Activated naive CD8-positive, alpha-beta T cell treated with anti-CD3 and anti-CD28 coated beads, Interleukin-2, amount 10 ng/mL, durations not matched to agents 7 days and 5 days (primary cell): ENCODE measurements at places on chromosomes 16 and 17. TPM values are rescaled to one million over a fixed set of nuclear protein-coding genes. Genes with fewer than 3 reads are reported as not detected.

DNA sequence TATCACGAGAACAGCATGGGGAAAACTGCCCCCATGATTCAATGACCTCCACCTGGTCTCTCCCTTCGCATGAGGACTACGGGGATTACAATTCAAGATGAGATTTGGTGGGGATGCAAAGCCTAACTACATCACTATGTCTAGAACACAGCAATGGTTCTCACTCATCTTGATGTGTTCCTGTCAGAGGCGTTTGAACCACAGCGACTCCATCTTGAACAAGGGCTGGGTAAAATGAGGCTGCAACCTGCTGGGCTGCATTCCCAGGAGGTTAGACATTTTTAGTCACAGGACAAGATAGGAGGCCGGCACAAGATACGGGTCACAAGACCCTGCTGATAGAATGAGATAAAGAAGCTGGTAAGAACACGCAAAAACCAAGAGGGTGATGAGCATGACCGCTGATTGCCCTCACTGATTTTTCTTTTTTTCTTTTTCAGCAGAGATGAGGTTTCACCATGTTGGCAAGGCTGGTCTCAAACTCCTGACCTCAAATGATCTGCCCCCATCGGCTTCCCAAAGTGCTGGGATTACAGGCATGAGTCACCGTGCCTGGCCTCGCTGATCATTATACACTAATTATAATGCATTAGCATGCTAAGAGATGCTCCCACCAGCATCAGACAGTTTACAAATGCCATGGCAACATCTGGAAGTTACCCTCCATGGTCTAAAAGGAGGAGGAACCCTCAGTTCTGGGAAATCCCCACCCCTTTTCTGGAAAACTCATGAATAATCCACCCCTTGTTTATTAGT lies 3.0 kb upstream of the PPY start:
- DNase-seq = no peak

GRCh38 chr17:68326681-68327080 lies 35.4 kb downstream of the ARSG start:
- DNase-seq = no peak

DNA sequence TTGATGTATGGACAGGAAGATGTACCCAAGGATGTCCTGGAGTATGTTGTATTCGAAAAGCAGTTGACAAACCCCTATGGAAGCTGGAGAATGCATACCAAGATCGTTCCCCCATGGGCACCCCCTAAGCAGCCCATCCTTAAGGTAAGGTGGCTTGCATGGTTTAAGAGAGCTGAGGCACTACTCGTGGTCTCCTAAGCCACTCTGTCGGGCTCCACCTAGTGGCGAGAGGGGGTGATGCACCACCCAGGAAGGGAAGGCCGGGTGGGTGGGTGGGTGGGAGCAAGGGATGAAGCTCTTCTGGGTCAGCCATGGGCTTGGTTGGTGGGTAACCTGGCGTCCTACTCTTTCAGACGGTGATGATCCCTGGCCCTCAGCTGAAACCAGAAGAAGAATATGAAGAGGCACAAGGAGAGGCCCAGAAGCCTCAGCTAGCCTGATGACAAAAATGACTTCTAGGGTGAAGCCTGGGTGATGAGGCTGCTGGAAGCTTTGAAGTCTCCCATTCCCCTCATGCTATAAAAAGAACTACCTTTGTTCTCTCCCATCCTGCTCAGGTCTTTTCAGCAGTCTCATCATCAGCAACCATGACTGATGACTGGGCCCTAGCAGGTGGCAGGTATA lies 21.5 kb downstream of the GPR179 start:
- peak; percentile 76 for DNase-seq

DNA sequence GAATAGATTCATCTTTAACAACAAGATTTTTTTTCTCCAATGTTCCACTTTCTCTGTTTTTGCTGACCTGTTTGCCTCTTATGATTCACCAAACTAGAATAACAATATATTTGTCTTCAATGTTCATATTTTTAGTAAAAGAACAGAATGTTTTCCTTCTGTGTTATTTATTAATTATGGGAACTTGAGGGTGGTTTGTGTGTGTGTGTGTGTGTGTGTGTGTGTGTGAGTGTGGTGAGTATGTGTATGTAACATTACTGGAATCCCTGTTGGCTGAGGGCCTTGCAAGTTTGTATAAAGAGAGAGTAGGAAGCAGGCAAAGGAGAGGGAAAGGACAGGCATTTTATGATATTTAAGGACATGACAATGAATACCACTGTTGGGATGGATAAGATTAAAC lies 13.8 kb downstream of the STXBP4 start:
- DNase-seq = no peak

GRCh38 chr16:10168258-10168657 lies 14.0 kb downstream of the GRIN2A start:
- no peak for DNase-seq

DNA sequence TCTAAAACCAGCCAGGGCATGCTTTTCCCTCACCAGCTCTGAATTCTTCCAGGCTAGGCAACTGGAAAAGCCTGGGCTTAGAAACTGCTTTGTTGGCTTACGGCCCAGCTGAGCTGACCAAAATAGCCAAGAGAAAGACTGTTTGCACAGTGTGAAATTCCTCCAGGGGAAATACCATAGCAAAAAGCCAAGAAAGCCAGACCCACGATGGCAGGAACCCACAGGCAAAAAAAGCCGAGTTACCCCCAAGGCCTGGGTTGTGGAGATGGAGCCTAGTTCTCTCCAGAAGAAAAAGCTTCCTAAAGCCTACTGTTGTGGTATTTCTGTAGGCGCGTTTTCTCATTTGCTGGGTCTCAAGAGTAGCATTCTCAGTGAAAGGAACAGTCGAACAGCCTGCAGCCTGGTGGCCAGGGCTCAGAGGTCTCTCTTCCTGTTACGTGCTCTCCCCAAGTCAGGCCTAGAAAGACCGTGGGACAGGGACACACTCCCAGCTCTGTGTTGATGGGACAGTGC lies 9.2 kb downstream of the SP2 start:
- no peak for DNase-seq

DNA sequence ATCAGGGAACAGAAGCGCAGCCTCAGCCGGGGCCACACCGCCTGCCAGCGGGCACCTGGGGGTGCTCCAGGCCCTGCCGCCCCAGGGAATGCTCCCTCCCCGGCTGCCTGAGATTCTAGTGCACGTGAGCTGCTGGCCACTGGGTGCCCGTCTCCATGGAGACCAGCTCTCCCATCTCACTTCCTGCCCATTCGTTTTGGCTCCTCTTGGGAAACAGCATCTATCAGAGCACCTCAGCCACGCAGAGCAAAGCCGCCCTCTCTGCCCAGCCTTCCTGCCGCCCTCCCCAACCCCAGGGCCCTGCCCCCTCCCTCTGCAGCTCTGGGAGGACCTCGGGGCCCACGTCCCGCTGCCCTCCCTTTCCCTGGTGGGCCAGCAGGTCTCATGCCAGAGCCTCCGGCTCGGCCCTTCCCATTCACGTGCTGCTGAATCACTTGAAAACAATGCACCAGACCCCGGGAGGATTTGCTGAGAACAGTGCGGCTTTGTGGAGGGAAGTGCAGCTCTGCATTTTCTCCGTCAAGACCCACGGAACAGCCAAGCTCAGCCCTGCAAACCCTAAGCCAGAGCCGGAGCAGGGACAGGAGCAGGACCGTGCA lies 19.4 kb downstream of the CEP295NL start:
- no peak for DNase-seq

- no peak for DNase-seq
These were observed 124.7 kb downstream of the CDH11 start for GRCh38 chr16:64997121-64997520.

DNA sequence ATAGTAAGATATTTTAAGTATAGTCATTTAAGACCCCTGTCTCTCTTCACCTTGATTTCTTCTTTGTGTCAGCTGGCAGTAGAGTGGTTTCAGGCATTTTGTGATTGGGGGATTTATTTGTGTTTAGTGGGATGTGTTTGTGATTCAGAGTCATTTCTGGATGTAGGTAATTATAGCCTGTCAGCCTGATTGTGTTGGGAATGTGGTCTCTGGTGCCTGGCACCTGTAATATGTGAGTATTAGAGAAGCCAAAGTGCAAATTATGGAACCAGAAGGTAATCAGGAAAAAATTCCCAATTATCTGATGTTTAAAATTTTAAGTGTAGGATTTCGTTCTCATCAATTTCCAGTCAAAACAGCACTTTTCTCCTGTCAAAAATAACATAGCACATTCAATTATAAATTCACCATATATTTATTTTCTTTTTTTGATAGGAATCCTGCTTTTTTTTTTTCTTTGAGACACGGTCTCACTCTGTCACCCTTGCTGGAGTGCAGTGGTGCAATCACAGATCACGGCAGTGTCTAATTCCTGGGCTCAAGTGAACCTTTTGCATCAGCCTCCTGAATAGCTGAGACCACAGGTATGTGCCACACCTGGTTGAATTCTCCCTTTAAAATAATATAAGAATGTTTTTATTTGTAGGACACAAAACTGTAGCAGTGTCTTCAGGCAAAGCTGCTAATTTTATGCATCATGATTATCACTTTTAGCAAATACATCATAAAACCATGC lies 42.7 kb downstream of the ATF7IP2 start:
- no peak for DNase-seq

- no peak for DNase-seq
These were observed 45.1 kb downstream of the NOG start for GRCh38 chr17:56638591-56639051.

DNA sequence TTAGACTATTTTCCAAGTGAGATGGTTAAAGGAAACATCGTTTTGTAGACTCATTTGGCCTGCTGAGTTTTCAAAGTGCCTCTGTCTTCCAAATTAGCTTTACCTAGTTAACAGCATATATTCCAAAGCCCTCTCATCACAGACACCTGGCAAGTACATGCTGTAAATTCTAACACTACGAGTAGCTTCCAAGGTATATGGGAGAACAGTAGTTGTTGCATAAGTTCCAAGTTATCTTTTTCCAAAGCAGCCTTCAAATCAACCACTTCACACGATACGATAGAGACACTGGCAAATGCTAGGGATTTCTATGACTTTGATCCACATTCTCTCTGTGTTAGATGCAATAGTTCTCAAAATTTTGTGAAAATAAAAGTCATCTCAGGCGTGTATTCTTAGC lies 299.3 kb downstream of the CNTNAP4 start:
- DNase-seq = no peak

GRCh38 chr17:39667262-39667944 lies 850 bp upstream of the PNMT start:
- DNase-seq = no peak

DNA sequence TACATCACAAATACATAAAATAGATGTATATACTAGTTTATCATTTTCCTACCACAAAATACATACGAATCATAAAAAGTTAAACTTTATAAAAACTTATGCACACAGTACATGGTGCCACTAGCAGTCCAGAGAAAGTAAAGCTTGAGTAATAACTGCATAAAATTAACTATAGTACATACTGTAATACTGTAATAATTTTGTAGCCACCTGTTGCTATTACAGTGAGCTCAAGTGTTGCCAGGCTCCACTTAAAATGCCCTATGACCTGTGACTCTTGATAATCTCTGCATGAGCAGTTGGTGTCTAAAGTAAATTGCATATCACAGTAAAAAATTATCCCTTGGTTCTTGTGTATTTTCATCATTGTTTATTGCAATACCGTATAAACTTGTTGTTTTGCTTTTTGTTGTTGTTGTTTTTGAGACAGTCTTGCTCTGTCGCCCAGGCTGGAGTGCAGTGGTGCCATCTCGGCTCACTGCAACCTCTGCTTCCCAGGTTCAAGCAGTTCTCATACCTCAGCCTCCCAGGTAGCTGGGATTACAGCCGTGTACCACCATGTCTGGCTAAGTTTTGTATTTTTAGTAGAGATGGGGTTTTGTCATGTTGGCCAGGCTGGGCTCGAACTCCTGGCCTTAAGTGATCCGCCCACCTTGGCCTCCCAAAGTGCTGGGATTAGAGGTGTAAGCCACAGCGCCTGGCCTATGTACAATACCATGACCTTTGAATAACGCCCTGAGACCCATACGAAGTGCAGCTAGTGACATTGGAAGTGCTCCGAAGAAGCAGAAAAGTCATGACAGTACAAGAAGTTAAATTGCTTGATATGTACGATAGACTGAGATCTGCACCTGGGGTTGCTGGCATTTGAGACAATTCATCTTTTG lies 6.6 kb downstream of the LUC7L3 start:
- DNase-seq = no peak

- no peak for DNase-seq
These were observed 189.4 kb downstream of the RAB11FIP4 start for GRCh38 chr17:31580706-31581490.

GRCh38 chr16:23827057-23827456 lies 8.7 kb upstream of the PRKCB start:
- DNase-seq = no peak

GRCh38 chr17:1899403-1900000 lies 69.7 kb downstream of the RPA1 start:
- DNase-seq = no peak

GRCh38 chr17:78900816-78901215 lies 2.2 kb downstream of the CEP295NL start:
- no peak for DNase-seq

- DNase-seq = no peak
These were observed 16.1 kb downstream of the GDE1 start for GRCh38 chr16:19505600-19506303.

DNA sequence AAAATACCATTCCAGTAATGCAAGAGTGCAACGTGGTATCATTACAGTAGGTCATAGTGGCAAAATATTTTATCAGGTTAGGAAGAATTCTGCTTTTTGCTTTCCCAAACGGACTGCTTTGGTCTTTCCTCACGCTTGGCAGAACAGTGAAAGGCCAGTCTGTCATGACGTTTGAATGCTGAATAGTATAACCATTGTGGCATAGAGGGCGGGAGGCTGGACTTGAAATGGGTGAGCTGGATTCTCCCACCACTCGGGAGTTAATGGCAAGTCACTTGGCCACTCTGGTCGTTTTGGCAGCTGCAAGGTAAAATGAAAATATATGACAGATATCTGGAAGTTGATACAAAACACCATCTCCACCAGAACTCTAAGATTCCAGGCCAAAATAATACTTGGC lies 391.2 kb downstream of the MAF start:
- no peak for DNase-seq

- no peak for DNase-seq
These were observed 29.0 kb downstream of the FCSK start for GRCh38 chr16:70483426-70483825.

The PRR15L gene
- total RNA-seq = not detected

The UNC13D gene
- total RNA-seq = 221 TPM

The RASD1 gene
- 2.3 TPM for total RNA-seq

The CCL15 gene
- not detected for total RNA-seq

The DYNLRB2 gene
- not detected for total RNA-seq

The KRTAP16-1 gene
- not detected for total RNA-seq

The GPR179 gene
- 0.06 TPM for total RNA-seq

The SLC2A4 gene
- not detected for total RNA-seq

The APOH gene
- not detected for total RNA-seq

The ZNF75A gene
- 63.6 TPM for total RNA-seq

The EFTUD2 gene
- 109 TPM for total RNA-seq

The ALDH3A1 gene
- not detected for total RNA-seq

The HOXB2 gene
- total RNA-seq = 20.0 TPM

The HS3ST2 gene
- total RNA-seq = 0.17 TPM
